ENCODE measurements at places on chromosomes 1 and 21. TPM values are rescaled to one million over a fixed set of nuclear protein-coding genes. Genes with fewer than 3 reads are reported as not detected.

The LCE1D gene
- not detected for total RNA-seq

The SLC16A4 gene
- 0.60 TPM for total RNA-seq

The S100B gene
- not detected for total RNA-seq

The KAZN gene
- total RNA-seq = 2.5 TPM

The ZNF678 gene
- total RNA-seq = 5.3 TPM

The DR1 gene
- 95.6 TPM for total RNA-seq

The GBP2 gene
- total RNA-seq = 3.7 TPM

The MED8 gene
- total RNA-seq = 73.9 TPM

The GCSAML gene
- total RNA-seq = not detected

The CR2 gene
- not detected for total RNA-seq

The SPRR1B gene
- total RNA-seq = not detected

The CFAP74 gene
- total RNA-seq = not detected

The KIAA1614 gene
- total RNA-seq = 0.40 TPM

The AK5 gene
- total RNA-seq = 14.9 TPM

The SERPINC1 gene
- total RNA-seq = not detected

The TSPEAR gene
- total RNA-seq = not detected

The UBXN10 gene
- not detected for total RNA-seq

The DCST1 gene
- 0.17 TPM for total RNA-seq

The ZNF593OS gene
- not detected for total RNA-seq

The IQGAP3 gene
- total RNA-seq = 41.8 TPM

The HENMT1 gene
- not detected for total RNA-seq

The TDRKH gene
- total RNA-seq = 1.9 TPM

The SLC25A33 gene
- 12.4 TPM for total RNA-seq

The UTS2 gene
- total RNA-seq = not detected

The ANGPTL3 gene
- total RNA-seq = not detected

The LDLRAD1 gene
- total RNA-seq = not detected

The RAP1A gene
- total RNA-seq = 43.0 TPM

The FCRL2 gene
- total RNA-seq = not detected

The CD164L2 gene
- not detected for total RNA-seq

The TMIGD3 gene
- not detected for total RNA-seq

The LAMC2 gene
- total RNA-seq = 55.4 TPM

The HAO2 gene
- total RNA-seq = not detected

The PUM1 gene
- 43.7 TPM for total RNA-seq

The GBP5 gene
- total RNA-seq = 0.13 TPM

The GPX7 gene
- total RNA-seq = not detected

The AGT gene
- total RNA-seq = 0.10 TPM

The INAVA gene
- not detected for total RNA-seq

The MXRA8 gene
- total RNA-seq = 0.11 TPM

The WDR64 gene
- not detected for total RNA-seq

The C8B gene
- total RNA-seq = not detected

The BCAN gene
- total RNA-seq = not detected

The NECTIN4 gene
- total RNA-seq = 1.4 TPM

The CORT gene
- 0.13 TPM for total RNA-seq
